ENCODE measurements at places on chromosomes 11 and 22.
A peak's percentile ranks its signal among the peaks of the same experiment; 100 is the strongest.

- no peak for DNase-seq
Observed at GRCh38 chr11:116375221-116375620, 397.6 kb downstream of the BUD13 start.

DNA sequence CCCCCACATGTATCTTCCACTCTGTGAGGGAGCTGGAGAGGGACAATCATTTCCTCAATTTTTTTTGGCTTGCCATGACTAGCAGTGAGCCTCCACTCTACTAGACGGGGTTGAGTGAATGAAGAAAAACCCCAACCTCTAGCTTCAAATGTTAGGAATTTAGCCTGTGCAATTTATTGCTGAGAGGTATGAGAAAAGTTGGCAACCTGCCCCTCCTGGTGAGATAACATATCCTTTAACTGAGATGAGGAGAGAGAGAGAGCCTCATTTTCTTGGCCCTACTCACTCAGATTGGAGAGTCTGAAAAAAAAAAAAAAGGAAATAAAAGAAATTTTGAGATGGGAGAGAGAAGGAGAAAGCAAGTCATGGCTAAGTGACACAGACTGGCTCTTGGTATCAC, 218.2 kb upstream of the CARD18 start:
- no peak for DNase-seq

DNA sequence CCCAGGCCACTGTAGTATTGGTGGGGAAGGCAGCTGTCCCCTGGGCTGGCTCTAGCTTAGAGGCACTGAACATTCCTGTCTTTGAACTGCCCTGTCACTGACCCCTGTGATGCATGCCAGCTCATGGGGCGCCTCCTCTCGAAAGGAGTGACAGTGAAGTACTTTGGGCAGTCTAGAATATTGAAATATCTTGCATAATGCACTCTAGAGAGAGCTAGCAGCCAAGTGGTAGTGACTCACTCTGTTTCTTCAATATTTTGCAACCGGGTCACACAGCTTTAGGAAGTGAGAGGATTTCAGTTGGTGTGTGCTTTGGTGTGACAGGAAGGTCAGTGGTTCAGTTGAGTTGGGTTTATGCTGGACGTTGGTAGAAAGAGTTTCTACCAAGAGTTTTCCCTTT, 35.5 kb upstream of the ST14 start:
- peak; percentile 57 for DNase-seq

DNA sequence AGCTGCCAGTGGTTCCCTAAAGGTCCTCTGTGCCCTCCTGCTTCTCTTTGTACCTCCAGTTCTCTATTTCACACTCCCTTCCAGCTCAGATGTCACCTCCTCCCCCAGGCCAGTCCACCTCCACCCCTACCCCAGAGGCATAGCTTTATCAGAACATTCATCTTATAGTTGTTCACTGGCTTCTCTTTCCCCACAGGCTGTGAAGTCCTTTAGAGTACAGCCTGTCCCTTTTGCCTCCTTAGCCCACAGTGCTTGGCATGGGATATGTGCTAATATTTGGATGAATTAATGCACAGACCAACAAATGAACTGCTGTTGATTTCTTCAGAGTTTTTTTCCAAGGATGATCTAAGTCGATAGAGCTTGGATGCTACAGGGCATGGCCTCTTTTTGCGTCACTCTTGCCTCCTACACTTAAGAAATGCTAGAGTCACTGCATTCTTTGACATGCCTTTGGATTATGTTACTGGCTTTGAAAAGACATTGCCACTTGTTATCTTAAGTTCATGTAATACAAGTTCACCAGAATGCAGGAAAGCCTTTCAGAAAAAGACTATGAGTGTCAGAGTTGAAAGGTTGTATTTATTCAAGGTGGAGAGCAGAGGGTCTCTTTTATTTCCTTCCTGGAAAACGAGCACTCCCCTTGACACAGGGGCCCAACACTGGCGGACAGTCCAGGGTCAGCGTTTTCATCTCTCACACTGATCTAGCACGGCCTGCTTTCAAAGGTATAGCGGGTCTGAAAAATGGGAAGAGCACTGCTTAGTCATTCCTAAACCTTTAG, 75.7 kb downstream of the PISD start:
- no peak for DNase-seq

DNA sequence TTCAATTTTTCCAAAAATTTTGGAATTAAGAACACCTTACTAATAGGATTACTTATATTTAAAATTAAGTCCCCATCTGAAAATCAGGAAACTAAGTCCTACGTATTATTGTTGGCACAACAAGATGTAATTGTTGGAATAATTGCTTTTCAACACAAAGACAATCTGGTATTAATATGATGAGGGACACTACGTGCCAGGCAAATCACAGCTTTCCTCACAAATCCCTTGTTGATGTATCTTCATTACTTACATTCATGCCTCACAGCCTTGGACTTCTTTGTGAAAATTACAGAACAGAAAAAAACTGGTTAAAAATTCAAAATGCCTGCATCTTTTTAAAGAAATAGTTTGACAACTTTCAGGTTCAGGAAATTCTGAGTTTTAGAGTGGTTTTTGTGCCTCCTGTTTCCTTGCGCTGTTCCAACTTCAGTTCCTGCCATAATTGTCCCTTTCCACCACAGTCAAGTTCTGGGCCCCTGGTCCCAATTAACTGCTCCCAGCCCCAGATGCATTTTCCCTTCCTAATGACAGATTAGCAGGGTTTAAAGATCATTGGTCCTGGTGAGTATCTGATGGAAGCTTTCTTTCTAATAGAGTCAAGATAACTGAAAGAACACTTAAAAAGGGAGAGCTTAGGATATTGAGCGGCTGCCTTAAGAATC, 23.3 kb upstream of the CCDC34 start:
- no peak for DNase-seq

GRCh38 chr11:28250192-28250591, 142.0 kb downstream of the METTL15 start:
- DNase-seq, result no peak

GRCh38 chr11:84322211-84322610, 1036.0 kb upstream of the CCDC90B start:
- no peak for DNase-seq

DNA sequence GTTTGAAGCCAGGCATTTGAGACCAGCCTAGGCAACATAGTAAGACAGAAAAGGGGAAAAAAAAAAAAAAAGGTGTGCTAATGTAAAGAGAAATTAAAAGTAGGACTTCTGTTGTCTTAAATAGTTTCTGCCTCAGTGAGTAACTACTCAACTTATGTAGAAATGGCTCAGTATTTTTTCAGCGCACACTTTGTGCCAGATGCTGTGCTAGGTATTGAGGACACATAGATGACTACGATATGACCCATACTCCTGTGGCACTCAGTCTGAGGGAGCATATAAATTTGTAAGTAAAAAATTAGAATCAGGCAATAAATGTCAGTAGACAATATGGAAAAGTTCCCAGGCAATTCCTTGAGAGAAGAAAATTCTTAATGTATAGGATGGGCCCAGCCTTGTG, 93.9 kb downstream of the YAP1 start:
- no peak for DNase-seq

DNA sequence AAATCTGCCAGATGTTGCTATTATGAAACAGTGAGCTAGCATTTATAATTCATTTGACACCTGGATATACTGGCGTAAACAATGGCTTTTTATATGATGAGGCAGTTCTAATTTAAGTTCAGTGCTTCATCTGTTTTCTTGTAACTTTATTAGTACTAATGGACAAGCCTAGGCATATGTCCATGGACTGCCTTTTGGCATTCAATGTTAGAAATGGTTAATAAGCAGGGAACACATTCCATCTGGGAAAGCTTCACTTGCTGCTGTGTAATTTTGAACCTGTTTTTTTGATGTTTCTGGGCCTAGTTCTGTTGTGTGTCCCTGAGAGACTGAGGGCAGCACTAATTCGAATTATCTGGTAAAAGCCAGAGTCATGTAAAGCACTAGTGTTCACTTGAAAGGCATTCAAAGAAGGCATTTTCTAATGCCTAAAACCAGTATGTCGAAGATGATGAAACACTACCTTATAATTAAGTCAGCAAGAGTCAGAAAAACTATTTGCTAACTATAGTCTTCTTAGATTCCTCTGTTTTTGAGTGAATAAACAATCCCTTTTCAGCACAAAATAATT, 138.5 kb downstream of the SWAP70 start:
- no peak for DNase-seq

DNA sequence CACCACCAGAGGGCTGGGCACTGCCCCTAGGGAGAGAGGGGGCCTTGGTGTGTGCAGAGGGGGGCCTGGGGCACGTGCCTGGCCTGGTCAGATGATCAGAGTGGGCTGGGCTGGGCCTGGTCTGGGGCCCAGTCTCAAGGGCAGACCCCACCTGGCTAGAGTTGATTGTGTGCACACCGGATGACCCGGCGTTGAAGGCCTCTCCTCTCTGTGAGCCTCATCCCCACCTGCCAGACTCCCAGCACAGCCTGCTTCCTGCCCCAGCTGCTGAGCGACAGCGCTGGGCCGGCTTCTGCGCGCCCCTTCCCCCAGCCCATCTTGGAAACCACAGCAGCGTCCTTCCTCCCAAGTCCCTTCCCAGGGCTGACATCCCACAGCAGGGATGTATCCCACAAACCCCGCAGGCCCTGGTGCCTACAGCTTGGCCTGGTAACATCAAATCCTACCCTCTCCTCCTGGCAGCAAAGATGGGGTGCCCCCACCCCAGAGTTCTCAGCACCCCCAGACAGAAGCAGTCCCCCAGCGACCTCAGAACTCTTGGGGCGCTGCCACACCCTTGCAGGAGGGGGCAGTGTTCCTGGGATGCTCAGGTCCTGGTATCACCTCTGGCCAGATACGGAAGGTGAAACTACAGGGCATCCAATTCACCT, 11.0 kb upstream of the TSSC4 start:
- no peak for DNase-seq

DNA sequence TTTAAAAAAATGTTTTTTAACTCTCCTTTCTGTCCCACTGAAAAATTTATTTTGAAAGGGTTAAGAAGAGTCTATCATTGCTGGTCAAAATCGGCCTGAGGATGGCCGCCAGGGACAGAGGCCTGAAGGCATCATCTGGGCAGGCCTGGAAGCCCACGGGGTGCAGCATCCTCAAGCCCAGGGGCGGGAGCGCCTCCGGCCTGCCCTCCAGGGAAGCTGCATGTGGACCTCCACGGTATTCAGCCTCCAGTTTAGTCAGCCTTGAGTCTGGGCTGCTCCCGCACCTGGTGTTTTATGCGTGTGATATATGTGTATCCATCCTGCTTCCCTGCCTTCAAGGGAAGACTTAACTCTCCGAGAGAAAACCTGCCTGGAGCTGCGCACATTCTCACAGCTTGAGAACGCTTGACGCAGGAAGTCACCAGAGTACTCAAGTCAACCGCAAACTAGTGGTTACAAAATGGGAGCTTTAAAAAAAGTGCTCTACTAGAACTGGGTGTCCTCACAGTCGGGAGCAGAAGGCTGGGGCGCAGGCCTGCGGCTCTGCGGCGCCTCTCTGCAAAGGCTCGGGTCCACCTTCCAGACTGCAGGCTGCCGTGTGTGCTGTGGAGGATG, 13.6 kb upstream of the BID start:
- DNase-seq, result no peak

DNA sequence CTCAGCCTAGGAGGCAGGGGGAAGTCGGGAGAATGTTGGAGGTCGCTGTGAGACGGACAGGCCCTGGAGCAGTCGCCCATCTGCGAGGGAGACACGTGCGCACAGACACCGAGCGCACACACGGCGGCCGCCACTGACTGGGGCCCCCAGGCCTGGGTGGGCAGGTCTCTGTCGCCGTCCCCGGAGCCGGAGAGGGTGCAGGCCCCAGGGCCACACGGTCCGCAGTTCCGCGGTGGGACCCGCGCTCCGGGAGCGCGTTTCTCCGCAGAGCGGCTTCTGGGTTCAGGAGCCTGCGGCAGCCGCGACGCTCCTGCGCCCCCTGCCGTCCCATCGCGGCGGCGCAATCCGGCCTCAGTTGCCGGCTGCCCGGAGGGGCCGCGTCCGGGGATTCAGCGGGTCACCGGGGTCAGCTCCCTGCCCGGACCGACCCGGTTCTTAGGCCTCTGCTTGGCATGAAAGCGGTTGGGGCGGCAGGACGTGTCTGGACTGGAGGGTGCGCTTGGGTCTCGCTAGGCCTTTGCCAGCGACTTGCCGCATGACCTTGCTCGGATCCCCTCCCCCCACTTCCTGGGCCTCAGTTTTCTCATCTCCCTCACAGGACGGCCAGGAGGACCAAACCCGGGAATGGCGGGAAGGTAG, 31.2 kb downstream of the PDE2A start:
- DNase-seq, result peak; percentile 41

- peak; percentile 39 for DNase-seq
Observed at GRCh38 chr11:122863704-122864326, 18.7 kb upstream of the JHY start.

- DNase-seq, result peak; percentile 71
Observed at GRCh38 chr11:128713595-128713994, 19.7 kb downstream of the FLI1 start.

DNA sequence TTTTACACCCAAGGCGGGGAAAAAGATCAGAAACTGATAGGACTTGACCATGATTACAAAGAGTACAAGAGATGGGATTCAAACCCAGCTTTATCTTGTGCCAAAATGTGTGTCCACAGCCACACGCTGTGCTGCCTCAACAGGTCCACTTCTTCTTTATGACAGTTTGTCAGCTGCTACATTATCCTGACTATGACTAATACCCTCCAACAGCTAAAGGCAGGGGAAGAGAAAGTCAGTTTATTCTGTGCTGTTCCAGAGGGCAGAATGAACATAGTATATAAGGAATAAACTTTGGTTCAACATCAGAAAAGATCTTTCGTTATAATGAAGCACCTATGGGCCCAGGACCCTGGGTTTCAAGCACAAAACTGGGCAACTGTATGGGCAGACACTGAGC, 668.2 kb upstream of the TENM4 start:
- no peak for DNase-seq

GRCh38 chr11:75029836-75030631, 41.3 kb downstream of the NEU3 start:
- no peak for DNase-seq

DNA sequence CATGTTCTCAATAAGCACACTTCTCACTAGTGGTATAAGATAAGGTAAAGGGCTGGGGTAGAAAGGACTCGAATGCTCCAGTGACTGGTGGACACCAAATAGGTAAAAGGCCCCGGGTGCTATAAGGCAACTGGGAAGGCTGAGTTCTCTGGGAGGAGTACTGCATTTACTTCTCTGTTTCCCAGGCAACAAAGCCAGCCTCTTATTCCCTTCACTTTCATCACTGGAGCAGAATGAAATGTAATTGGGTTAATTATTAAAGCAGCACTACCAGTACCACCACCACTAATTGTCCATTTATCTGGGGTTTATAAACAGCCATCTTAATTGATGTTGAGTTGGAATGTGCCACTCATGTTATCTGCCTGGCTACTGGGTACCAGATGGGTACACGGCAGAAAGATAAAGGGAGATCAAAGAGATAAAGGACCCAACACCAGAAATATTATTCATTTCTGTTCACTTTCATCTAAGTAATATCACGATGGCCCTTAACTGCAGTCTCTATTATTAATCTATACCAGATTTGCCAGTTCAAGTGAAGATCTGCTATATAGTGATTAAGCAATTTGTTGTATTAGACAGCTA, 94.4 kb upstream of the CHRM4 start:
- DNase-seq, result no peak

Data from KG1 (cell line).